ENCODE measurements at places on chromosomes 3 and 15. TPM values are rescaled to one million over a fixed set of nuclear protein-coding genes. Genes with fewer than 3 reads are reported as not detected.

DNA sequence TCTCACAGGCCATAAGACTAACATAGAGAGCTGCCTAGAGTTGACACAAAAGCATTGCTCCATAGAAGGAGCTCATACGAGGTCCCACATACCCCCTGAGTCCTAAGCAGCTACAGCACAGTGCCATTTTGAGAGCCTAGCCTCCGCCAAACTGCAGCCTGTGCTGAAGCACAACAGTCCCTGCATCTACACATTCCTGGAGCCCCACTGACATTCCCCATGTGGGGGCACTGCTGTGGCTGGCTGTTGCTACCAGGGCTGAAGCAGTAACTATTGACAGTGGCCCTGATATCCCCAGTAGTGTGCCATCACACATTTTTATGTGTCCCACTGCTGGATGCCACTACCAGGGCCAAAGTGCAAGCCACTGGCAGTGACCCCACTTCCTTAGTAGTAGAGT is 80.3 kb downstream of the CERS3 start:
- DNase-seq: no peak

GRCh38 chr3:87370007-87370406 is 93.6 kb upstream of the POU1F1 start:
- DNase-seq: no peak

GRCh38 chr3:71327936-71328335 is 255.6 kb downstream of the FOXP1 start:
- DNase-seq: no peak

The GRIP2 gene
- 67.8 TPM for total RNA-seq

DNA sequence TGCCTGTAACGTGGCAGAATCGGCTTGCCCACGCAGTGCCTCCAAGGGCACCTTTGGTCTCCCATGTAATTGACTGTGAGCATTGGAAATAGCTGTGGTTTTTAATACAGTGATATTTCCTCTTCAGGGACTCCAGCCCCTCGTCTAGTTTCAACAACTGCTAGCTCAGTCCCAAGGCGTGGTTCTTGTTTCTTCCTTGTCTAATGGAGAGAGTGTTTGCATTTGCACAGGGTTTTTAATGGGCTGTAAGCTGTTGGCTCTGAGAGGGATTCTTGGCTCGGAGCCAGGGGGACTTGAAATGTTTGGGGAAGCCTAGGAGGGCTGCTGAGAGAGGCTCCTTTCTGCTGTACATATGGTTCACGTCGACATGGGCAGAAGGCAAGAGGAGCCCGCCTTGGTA is 86.2 kb downstream of the THSD4 start:
- DNase-seq: no peak

The RARB gene
- total RNA-seq: 20.3 TPM

DNA sequence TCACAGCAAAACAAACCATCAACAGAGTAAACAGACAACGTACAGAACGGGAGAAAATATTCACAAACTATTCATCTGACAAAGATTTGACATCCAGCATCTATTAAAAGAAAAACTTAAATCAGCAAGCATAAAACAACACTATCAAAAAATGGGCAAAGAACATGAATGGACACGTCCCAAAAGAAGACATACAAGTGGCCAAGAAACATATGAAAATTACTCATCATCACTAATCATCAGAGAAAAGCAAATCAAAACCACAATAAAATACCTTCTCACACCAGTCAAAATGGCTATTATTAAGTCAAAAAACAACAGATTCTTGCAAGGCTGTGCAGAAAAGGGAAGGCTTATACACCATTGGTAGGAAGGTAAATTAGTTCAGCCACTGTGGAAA is 13.7 kb upstream of the SERPINI2 start:
- no peak for DNase-seq

The GOLGA8S gene
- total RNA-seq: 1.1 TPM

- DNase-seq: peak; percentile 98
These were observed 29.8 kb downstream of the SLC6A6 start for GRCh38 chr3:14431917-14432834.

The CTXN2 gene
- not detected for total RNA-seq

GRCh38 chr3:194098081-194098842 is 37.7 kb upstream of the HES1 start:
- DNase-seq: no peak

The UROC1 gene
- not detected for total RNA-seq

DNA sequence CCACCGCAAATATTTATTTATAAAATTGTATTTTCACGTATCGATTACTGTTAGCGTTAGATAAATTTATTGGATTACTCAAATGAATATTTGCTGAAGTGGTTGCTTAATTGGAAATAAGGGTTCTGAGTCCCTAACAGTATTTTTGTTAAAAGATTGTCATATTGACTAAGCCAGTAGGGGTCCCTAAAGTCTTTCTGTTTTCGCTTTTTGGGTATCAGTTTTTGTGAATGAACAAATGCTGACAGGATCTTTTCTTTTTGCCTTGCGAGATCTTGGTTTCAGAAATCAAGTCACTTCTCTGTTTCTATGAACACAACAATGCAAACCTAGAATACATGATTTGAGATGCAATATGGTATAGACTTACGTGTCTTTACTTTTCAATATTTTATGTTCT is 7.1 kb downstream of the RAD51 start:
- DNase-seq: no peak

The ATP13A4 gene
- not detected for total RNA-seq

- no peak for DNase-seq
These were observed 177.0 kb downstream of the GOLIM4 start for GRCh38 chr3:167918686-167919085.

The GOLGA8G gene
- not detected for total RNA-seq

GRCh38 chr3:82363131-82363530 is 601.7 kb upstream of the GBE1 start:
- DNase-seq: no peak

- DNase-seq: no peak
These were observed 44.4 kb downstream of the PDZRN3 start for GRCh38 chr3:73580343-73580742.

DNA sequence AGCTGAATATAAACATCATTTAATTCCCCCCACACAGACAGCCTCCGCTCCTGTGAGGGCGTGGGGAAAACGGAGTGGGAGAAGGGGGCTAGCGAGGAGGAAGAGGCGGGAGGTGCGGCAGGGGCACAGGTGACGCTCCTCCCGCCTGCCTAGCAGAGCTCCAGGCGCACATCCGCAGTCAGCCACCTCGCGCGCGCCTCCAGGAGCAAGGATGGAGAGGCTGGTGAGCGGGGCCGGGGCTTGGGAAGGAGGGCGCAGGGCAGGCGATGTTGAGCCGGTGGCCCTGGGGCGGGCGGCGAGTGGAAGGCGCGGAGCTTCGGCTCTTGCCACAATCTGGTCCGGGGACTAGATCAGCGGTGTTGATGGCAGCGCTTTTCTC is at the start of gene CD200:
Gene CD200, plus strand, starts transcription at position 155 of the 379 bp plus-strand sequence. Its CDS starts 57 bp downstream, at position 212.
- peak; percentile 80 for DNase-seq

The EHHADH gene
- 17.7 TPM for total RNA-seq

DNA sequence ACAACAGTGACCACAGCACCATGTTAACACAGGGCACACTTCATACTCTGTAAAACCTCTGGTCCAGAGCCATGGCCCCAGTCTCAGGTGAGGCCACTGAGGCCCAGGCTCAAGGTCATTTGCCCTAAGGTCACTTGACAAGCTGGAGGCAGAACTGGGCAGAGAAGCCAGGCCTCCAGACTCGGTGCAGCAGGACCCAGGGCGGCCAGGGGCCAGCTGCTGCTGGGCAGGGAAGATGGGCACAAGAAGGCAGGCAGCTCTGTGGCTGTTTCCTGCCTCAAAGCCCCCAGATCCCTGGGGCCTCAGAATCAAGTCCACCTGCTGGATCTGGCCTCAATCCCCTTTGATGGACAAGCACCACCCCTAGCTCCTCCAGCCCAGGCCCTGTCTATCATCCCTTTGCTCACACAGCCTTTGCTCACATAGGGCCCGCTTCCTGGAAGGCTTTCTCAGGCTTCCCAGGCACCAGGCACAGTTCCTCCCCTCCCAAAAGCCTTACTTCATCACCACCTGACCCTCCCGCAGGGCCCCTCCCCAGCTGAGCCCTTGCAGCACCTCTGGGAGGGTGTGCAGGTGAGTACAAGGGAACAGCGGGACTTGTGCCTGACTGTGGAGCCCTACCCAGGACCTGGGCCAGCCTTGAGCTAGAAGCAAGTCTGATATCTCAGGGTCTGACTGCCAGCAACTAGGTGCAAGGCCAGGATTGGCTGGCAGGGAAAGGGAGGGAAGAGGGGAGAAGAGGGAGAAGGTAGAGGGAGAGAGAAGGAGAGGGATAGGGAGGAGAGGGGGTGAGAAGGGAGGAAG is 38.0 kb upstream of the LINGO1 start:
- no peak for DNase-seq

DNA sequence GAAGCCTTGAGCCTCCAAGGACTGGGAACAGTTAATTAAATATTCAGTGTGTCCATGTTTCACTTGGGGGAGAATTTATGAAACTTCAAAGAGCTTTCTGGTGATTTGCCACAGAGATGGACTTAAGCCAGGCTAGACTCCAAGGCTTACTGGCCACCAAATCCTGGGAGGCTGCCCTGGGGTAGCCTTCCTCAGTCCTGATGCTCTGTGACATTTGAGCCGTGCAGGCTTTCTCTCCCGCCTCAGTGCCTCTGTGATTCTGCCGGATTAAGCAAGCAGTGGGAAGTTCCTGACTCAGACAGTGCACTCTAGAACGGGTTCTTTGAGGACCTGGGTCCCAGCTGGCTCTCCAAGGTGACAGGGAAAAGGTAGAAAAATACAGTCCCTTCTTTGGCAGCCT is 314.7 kb upstream of the ICE2 start:
- no peak for DNase-seq

- peak; percentile 54 for DNase-seq
These were observed 259.2 kb upstream of the TLE3 start for GRCh38 chr15:70356919-70357318.

DNA sequence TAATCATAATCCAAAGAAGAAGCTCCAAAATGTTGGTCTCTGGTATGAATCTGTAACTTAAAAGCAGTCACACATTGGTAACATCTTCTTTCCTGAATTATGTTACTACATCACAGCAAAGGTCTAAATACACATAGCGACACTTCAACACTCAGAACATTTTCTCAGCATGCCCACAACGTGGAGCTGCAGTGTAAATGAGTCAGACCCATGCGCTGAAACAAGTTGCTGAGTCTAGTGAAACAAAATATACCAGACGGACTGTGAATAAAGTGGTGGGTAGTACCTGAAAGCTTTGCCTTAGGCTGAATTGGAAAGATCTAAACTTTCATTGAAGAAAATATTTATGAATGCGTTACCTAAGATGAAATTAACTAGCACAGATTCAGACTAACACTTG is 33.2 kb upstream of the GOLGA8B start:
- no peak for DNase-seq

The SERINC4 gene
- total RNA-seq: 0.43 TPM

DNA sequence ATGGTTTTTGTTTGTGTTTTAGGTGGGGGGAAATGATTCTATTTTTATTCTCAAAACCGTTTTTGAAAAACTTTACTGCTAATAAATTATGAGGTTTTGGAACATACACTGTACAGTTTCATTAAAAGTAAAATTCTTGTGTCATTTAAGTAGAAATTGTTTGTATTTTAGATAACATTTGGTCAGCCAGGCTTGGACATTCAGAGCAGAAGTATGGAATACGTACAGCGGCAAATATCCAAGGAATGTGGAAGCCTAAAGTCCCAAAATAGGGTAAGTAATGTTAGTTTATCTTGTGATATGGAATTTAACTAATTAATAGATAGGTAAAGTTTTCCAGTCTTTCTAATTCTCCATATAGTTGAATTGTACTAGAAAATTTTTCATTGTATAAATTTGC is 96.6 kb downstream of the SPRED1 start:
- no peak for DNase-seq

The PFN2 gene
- 84.8 TPM for total RNA-seq

- DNase-seq: no peak
These were observed 86.2 kb upstream of the CMSS1 start for GRCh38 chr3:99731499-99731898.

DNA sequence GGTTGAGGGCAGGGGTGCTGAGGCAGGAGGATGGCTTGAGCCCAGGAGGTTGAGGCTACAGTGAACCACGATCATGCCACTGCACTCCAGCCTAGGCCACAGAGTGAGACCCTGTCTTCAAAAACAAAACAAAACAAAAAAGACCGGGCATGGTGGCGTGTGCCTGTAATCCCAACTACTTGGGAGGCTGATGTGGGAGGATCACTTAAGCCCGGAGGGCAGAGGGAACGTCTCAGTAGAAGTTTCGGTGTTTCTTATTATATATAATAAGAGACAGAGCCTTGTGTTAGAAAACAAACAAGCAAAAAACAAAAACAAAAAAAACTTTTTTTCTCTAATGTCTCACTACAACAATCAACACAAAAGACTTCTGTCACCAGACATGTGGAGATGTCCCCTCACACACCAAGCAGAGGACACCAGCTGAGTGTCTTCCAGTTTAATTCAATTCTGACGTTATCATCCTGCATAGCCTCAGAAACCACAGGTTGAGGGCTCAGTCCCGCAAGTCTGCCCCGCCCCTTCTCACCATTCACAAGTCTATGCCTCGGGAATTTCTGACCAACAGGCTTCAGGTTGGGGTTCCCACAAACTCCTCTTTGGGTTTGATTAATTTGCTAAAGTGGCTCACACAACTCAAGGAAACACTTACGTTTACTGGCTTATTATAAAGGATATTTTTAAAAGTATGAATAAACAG is 24.0 kb upstream of the EIF4A2 start:
- no peak for DNase-seq

- no peak for DNase-seq
These were observed 142.1 kb upstream of the TMCO5A start for GRCh38 chr15:37792351-37792750.

- no peak for DNase-seq
These were observed 10.1 kb downstream of the FAM131A start for GRCh38 chr3:184347321-184348056.

GRCh38 chr3:191239407-191240031 is 40.5 kb downstream of the OSTN start:
- no peak for DNase-seq

GRCh38 chr3:22729981-22730380 is 473.1 kb upstream of the UBE2E2 start:
- no peak for DNase-seq

The SLCO3A1 gene
- 43.9 TPM for total RNA-seq

The SLC38A3 gene
- total RNA-seq: 6.6 TPM

- no peak for DNase-seq
These were observed 100.4 kb downstream of the CD47 start for GRCh38 chr3:107990433-107990832.

GRCh38 chr3:139957844-139958243 is 22.9 kb downstream of the CLSTN2 start:
- no peak for DNase-seq

DNA sequence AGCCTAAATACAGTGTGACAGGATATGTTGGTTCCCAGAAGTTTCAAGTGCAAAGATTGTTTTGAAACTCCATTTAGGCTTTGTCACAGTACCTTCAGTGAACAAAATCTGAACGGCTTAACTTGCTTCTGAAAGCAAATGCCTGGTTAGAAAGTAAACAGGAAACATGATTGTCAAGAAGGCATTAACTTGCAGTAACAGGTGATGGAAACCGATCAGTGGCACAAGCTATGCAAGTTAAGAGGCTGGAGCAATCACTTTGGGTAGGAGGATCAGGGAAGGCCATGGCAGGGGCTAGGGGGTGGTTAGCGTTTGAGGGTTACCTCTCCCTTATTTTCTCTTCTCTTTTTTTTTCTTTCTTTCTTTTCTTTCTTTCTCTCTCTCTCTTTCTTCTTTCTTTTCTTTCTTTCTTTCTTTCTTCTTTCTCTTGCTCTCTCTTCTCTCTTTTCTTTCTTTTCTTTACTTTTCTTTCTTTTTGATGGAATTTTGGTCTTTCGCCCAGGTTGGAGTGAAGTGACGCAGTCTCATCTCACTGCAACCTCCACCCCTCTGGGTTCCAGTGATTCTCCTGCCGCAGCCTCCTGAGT is 2.4 kb downstream of the HYKK start:
- no peak for DNase-seq

The GOLGA6L9 gene
- 1.8 TPM for total RNA-seq

The LSMEM2 gene
- total RNA-seq: 25.7 TPM

All from cardiac septum (tissue), 1 donor.